CD4-positive, alpha-beta T cell treated with Interferon gamma for 1 hour (primary cell): ENCODE measurements at places on chromosomes 5 and 9.

DNA sequence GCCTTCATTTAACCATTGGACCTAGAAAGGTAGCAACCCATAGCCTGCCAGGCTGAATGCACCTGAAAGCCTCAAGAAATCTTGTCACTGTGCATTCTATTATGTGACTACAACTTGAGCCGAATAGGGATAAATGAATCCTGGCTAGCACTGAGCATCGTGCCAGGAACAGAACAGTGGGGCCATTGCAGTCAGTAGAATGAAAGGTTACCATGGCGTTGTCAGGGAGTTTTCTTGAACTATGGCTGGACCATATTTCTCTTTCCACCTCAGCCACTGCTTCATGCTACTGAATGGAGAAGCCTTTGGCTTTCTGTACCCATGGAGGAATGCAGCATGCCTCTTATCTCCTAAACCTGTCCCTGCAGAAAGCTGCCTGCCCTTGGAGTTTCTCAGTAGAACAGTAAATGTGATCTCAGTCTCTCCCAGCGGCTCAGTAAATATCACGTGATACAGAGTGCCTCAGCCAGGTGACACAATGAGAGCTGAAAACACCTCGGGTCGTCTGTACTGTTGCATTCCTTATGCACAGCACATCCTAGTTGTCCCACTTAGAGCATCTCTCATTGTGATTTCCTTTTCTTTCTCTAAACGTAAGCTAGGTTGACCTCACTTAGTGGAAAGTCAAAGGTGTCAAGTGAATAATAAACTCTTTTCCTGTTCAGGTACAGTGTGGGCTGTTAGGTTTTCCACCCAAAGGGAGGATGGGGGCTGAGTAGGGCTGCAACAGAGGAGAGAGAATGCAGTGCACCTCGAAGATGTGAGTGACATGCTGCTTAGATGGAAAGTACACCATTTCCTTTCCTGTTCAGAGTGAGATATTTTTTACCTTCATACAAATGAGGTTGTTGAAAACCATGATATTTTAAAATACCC is 115.3 kb downstream of the MACIR start:
- DNase-seq, result no peak

DNA sequence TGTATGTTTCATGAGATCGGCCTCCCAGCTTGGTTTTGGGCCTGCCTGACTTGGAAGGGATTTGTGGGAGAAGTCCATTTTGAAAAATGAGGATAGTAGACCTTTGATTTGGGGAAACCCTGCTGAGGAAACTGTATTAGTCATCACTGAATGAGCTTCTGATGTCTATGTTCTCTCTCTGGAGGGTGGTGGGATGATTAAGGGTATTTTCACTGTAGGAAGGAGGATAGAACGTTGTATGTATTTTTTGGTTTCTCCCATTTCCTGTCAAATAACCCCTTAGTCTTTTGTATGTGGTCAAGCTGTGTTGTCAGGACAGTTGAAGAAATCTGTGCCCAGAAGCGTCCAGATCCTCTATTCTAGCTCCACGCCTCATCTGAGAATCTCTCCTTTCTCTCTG is 151.9 kb downstream of the INSYN2B start:
- no peak for DNase-seq

DNA sequence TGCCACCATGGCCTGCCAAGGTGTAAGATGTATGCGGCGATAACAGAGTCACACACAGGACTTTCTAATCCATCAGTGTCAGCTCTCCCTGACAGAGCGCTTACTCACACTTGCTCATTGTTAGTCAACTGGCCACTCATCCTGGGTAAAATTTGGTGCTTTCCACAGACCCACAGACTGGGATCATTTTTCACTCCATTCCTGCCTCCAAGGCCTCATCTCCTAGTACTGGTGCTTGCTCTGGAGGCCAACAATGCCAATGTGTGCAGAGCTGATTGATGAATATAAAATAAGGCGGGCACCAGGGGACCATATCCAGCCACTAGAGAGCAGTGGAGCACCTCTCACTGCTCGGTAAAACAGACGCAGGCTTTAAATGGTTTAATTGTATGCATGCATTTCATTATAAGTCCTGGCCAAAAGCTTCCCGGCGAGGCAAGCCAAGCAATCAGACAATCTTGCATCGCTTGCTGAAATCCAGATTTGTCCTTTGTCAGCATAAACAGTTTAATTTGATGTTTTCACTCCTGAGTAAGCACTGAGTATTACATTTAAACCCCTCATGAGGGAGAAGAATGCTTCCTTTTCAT is 22.3 kb downstream of the PSMB7 start:
- DNase-seq, result no peak

DNA sequence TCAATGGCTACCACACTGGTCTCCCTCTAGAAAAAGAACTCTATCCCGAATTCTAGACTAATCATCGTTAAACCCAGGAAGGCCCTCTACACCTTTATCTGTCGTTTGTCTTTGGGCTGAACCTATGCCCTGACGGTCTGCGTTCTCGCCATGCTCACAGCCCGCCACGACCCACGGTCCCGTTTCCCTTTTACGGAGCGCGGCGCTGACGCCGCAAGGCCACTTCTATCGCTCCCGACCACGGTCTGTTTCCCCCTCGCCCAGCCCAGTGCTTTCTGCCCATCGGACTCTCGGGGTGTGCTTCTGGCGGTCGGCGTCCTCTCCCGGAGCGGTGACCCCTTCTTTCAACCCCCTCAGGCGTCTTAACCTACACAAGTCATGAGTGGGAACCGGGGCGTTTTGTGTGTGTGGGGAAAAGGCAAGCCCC is 974 bp downstream of the C9orf40 start:
- peak; percentile 24 for DNase-seq

DNA sequence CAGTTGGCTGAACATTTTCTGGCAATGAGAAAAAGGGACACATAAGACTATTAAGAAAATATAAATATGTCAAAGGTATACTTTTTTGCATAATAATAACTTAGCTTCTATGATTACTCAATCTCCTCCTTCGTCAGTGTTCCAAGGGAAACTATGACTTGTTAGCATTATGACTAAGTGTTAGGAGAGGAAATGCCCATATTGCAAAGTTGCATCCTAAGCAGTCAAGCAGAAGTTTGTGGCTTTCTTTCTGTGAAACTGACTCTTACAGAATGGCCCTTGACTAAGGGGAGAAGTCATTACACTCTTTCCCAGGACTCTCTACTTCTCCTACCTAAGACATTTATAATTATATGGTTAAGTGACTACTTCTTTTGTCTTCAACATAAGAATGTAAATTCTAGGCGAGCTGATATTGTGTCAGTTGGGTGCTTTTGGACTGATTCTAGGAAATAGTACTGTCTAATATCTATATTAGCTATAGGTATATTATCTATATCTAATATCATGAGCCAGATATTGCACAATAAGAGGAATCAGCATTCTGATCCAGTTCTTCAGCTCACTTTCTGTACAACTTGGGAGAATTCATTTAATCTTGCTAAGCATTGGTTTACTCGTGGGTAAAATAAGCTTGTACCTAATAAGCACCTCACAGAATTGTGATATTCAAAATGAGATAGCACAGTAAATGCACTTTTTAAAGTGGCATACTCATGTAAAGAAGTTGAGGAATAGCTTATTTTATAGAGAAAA is 16.4 kb upstream of the SPINK6 start:
- peak; percentile 1 for DNase-seq

DNA sequence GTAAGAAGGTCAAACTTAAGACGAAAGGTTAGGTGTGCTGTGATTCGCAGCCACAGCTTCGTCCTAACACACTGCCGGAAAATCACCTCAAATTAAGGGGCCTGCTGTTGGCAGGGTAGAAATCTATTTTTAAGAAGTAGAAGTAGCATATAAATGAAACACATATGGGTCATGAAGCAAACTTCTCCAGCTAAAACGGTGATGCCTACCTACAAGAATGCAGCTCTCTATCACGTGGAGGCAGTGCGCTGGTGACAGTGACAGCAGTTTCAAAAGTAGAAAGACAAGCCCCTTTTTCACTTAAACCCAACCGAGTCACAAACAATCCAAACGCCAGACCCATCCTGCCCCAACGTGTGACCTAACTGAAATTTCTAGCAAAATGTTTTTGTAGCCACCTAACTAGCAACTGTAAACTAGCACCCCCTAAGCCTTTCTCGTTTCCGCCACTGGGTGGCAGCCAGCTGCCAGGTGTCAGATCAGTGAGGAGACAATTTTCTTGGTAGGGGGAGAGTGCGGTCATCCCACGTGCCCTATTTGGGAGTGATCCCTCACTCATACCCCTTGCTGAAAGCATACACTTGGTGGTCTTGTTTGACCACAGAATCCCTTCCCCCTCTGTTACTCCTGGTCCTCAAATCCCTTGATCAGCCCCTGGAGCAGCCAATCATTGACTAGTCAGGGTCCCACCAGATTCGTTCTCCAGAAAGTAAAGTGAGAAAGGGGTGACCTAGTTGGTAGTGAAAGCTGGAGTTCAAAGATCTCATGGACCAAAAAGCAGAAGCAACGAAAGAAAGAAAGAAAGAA is 71.8 kb upstream of the MAMDC2 start:
- DNase-seq, result peak; percentile 19

GRCh38 chr9:78905986-78906755 is 609.2 kb downstream of the PSAT1 start:
- DNase-seq, result no peak

DNA sequence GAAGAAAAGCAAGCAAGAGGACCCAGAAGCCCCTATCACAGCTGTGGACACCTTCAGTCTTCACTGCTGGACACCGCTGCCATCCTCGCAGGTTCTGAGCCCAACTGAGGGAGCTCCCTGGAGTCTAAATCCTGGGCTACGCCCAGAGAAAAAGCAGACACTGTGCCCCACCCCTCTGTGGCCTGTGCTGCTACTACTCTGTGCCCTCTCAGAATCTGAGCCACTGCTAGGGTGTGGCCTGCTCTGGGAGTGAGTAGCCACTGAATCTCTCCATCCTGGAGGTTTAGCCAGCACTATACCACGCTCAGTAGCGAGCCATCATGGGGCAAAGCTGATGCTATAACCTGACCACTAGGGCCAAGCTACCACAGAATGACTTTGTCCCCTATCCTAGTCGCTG is 338.2 kb downstream of the NPR3 start:
- DNase-seq, result no peak

DNA sequence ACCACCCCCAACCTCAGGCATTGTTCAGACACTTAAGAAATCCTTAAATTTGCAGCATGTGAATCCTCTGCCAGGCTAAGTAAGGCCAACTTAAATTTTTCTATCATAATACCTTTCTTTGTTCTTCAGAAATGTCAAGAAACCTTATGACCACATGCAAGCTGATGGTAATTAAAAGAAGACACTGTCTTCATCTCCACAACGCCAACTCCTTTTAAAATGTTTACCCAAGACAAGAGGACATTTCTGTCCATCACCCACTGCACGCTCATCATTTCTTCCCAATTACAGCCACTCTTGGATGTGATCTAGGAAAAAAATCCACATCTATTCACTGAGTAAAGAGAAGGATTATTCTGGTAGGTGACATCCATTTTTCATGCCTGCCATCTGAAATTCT is 6.1 kb upstream of the IFNK start:
- no peak for DNase-seq

GRCh38 chr5:159471904-159472303 is 141.6 kb upstream of the IL12B start:
- DNase-seq, result no peak

DNA sequence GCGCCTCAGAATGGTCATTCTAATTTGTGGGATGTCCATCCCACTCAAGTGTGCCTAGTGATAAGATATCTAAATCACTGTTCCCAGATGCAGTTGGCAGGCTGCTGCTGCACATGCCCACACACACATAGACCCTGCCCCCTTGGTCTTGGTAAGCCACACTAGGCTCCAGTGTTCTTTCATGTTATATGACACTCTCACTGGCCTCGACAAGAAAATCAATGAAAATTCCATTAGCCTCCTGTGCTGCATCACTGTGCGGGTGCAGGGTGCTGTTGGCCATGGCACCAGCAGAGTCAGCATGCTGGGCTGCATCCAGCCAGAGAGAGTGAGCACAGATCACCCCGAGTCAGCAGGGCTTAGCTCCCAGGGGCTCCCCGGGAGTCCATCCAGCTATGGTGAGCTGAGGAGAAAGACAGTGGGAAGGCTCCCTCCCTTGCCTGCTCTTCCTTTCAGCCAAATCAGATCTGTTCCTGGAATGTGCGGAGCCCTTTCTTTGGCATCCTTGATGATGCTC is 59.9 kb downstream of the ABLIM3 start:
- DNase-seq, result no peak

GRCh38 chr9:36894695-36895310 is 139.3 kb downstream of the PAX5 start:
- no peak for DNase-seq

GRCh38 chr9:134333234-134333873 is 7.1 kb downstream of the RXRA start:
- no peak for DNase-seq

DNA sequence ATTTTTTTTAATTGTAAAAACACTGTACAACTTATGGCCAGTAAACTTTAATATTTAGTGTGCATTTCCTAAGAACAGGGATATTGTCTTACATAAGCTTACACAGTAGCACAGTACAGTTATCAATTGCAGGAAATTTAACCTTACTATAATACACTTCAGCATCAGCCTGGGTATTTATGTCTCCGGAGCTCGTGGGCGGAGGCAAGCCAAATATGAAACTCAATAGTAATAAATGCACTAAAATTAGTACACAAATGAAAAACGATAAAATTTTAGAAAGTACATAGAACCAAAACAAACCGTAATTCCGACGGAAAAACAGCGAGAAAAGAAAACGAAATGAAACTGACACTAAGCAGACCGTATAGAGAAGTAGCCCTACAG is 91.2 kb downstream of the ANXA2R start:
- no peak for DNase-seq

DNA sequence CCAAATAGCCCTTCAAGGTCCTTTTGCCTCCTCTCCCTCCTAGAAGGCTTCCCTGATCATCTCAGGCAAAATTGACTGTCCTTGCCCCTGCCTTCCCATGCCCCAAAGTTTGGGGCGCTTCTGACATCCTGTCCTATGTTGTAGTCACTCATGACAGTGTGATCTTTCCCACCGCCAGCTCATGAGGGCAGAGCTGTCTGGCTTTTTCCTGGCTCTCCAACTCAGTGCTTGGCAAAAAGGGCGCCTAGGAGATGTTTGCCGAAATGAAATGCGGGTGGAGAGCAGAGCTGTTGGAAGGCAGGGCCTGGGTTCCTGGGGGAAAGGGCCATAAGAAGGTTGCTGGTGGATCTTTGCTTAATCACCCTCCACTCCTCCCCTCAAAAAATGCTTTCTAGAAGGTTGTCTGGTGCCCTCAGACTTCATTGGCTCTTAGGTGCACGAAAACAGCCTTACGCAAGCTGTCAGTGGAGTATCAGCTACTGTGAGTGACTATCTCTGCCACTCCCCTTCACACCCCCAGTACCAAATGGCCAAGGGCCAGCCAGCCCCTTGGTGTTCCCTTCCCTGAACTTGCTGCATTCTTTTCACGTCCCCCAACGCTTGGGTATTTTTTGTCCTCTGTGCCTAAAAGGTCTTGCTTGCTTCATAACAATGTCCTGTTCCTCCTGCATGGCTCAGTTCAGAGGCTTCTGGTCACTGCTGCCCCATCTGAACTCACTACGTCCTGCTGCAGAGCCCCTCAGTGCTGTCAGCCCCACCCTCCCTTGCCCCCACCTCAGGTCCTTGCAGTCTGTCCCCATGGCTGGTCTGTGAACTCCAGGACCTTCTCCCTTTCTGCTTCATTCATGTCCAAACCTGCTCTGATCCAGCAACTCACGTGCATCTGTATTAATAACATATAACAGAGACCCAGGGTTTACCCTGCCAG is 2.6 kb upstream of the SLC25A51 start:
- DNase-seq, result no peak
